ENCODE measurements at places on chromosomes 6 and 20. TPM values are rescaled to one million over a fixed set of nuclear protein-coding genes. Genes with fewer than 3 reads are reported as not detected.

GRCh38 chr6:127517693-127518092, 1.4 kb downstream of the MTCL3 start:
- no peak for DNase-seq

The CCN6 gene
- total RNA-seq, result 1.9 TPM

DNA sequence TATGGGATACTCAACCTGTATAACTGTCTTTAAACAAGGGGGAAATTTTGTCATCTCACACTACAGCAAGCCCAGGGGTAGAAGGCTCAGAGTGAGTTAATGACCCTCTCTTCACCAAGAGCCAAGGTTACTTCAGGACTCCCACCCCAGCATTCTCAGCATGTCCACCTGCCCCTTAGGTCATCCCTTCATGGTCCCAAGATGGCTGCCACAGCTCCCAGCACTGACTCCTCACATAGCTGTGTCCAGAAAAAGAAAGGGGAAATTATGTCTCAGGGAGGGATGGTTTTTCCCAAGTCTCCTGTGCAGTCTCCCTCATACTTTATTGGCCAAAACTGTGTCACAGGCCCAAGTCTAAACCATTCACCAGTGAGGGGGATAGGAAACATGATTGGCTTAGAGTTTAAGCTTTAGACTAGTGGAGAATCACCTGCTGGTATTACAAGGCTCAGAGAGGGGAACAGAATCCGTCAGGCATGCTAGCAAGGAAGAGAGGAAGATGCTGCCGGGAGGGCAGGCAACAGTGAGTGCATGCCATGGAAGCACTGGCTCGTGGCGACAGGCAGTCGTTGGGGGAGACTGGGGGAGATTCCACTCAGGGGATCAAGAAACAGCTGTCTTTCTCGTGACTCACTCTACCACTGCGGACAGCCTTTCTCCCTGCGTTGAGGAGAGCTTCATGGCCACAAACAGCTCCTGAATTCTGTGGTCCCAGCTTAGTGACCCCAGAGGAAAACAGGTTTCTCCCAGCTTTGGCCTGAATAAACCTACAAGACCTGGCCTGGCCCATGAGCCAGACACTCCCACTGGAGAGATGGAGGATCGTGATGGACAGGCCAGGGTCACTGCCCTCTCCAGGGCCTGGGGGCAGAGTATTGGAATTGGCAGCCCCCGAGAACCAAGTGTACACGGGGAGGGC, 37.2 kb downstream of the HM13 start:
- no peak for DNase-seq

- DNase-seq, result no peak
These were observed 48.9 kb downstream of the SNX14 start for GRCh38 chr6:85544776-85545175.

- peak; percentile 54 for DNase-seq
These were observed 622 bp downstream of the GPANK1 start for GRCh38 chr6:31663961-31664789.

- no peak for DNase-seq
These were observed 207.8 kb downstream of the TTLL2 start for GRCh38 chr6:167532410-167533288.

DNA sequence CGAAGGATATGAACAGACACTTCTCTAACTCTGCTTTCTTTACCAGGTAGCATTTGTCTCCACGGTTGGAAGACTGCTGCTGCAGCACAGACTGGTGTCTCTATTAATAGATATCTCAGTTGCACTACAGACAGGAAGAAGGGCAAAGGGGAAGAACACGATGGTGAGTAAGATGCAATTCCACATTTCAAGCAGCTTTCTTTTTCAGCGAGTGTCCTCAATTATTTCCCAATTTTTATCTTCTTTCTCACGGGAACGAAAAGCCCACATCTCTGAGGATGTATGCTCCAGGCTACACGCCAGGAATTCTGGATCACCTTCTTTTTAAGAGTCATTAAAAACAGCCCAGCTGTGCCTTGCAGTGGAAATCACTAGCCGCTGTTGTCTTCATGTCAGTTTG, 311.6 kb upstream of the ECI2 start:
- no peak for DNase-seq

- peak; percentile 60 for DNase-seq
These were observed 95.8 kb downstream of the ERMARD start for GRCh38 chr6:169847141-169847674.

The ABHD16B gene
- not detected for total RNA-seq

GRCh38 chr6:82073484-82073883, 174.1 kb downstream of the IBTK start:
- DNase-seq, result no peak

DNA sequence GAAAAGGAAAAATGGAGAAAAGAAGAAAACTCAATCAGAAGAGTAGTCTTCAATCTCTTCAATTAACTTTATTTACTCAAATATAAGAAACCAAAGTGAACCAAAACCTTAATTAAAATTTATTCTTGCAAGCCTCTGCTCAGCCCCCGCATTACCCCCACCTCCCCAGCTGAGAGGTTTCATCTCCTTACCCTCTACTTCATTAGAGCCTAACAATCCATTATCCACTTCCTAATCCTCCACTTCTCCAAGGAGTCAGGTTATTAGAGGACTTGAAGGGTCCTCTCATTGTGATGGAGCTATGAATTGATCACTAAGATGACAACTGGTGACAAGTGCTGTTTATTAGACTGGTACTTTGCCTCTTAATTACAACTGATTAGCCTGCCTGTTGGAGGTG, 956.5 kb downstream of the TFAP2A start:
- no peak for DNase-seq

The LY6G6C gene
- 189 TPM for total RNA-seq

GRCh38 chr20:20192366-20192765, 140.0 kb downstream of the CFAP61 start:
- DNase-seq, result no peak

DNA sequence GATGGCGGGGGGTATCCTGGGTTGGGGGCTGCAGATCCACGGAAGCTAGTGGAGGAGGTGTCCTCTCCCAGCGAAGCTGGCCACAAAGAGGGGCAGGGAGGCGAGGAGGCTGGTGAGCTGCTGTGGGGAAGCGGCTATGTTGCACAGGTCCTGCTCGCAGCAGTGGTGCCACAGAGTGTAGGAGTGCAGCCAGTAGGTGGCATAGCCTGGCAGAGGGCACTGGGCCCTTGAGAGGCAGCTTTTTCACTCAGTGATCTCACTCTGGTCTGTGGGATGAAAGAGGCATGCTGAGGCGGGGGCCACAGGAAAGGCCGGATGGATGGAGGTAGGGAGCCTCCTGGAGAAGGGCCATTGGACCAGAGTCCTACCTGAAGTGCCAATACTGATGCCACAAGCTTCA, 2.9 kb upstream of the LY6G6D start:
- no peak for DNase-seq

- no peak for DNase-seq
These were observed 50.0 kb upstream of the PLCB1 start for GRCh38 chr20:8082025-8082424.

The SLC22A7 gene
- total RNA-seq, result not detected

DNA sequence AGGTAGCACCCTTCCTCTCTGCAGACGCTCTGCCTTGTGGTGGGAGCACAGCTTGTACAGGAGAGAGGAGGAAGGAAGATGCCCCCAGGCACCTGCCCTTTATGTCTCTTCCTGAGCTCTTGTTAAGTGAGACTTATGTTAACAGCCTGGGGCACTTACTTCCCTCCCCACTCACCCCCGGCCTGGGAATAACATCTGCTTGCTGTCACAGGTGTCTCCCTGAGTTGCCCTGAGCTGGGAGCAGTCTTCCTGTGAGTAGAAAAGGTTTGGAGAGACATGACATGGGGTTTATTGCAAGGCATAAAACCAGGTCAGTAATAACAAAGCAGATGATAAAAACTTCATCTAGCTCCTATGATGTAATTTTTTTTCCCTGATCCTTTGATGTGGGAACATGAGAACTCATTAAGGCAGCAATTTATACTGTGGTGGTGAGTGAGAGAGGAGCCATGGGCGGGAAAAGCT, 1.9 kb downstream of the SSTR4 start:
- peak; percentile 80 for DNase-seq

DNA sequence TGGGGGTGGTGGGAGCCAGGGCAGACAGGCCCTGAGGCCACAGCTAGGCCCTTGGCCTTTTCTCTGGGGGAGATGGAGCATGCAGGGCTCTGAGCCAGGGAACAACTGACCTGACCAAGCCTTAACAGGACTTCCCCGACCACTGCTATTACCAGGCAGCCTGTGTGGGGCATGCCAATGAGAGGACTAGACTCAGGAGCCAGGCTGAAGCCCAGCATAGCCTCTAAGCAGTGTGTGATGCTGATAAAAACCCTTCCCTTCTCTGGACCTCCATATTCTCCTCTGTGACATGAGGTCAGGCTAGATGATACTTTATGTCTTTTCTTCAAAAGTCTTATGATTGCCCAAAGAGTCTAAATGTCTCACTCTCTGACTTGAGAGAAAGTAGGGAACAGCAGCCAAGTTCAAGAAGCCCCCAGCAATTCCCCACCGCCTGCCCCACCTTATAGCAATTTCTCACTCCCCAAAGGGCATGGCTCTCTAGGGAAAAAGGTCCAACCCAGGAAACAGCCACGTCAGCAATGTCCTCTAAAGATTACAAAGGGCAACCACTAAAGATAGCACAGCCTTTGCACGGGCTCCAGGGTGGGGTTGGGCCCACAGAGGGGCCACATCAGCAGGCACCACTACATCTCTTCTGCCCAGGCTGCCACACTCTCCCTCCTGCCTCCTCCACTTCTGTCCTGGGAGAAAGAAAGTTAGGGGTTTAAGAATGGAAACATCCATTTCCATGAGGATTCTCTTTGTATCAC, 71.3 kb downstream of the TRERF1 start:
- no peak for DNase-seq

DNA sequence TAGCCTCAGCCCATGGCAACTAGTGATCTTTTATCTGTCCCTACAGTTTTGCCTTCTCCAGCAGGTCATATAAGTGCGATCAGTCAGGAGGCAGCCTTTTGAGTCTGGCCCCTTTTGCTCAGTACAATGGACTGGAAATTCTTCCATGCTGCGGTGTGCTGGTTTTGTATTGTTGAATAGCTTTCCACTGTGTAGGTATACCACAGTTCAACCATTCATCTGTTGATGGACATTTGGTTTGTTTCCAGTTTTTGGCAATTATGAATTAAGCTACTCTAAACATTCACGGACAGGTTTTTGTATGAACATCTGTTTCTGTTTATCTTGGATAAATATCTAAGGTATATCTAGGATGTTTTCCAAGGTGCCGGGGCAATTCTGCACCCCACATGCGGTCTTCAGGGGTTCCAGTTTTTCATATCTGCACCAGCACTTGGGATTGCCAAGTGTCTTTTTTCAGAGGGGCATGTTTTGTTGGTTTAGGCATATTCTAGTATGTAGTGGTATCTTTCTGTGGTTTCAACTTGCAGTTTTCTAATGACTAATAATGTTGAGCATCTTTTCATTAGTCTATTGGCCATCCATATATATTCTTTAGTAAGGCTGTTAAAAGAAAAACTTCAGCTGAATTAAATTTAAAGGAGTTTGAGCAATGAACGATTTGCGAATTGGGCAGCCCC, 141.0 kb downstream of the TFAP2C start:
- DNase-seq, result no peak

DNA sequence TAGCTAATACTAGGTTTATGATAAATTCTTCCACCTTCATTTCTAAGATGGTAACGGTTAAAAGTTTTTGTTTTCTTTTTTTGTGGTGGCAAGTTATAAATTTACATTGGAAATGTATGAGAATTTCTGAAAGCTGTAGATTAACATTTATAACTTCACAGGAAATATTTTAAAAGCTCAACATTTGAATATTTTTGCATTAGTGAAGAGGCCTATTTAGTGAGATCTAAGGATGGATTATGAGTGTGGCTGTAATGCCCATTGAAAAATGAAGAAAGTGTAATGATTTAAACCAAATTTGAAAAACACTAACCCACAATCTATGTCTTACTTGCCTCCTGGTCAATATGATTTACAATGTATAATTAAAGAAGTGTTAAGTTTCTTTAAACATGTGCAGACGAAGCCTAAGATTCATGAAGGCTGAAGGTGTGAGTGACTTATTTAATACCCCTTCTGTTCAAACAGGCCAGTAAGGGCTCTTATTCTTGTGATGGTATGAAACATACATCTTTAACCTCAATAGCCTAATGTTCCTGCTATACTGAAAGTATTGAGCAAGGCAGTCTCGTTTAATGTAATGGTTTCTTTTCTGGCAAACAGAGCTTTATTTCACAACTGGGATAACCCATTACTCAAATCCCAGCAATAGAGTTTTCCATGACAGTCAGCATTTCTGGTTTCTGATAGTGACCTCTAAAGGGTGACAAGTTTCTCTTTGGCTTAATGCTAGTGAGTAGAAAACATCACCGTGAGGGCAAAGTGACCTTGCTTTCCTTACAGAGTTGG, 13.2 kb downstream of the HDGFL1 start:
- no peak for DNase-seq

The CYP39A1 gene
- 37.2 TPM for total RNA-seq

- DNase-seq, result no peak
These were observed 8.8 kb downstream of the MYH7B start for GRCh38 chr20:34964486-34964885.

The FOXF2 gene
- 1.4 TPM for total RNA-seq

The ZNF322 gene
- 9.2 TPM for total RNA-seq

DNA sequence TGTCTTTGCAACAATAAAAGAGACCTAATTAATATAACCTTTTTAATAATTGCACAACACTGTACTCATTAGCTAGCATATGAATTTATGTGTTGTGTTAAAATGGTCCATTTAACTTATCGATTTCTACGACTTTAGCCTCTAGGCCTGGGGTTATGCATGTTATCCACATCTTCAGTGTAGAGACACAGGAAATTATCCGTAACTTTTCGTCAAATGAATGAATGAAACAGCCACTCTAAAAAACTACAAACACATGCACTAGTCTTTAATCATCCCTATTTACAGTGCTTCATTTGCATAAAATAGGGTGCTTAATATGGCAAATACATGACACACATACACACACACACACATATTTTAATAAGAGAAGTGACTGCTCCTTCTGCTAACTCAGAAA, 22.3 kb upstream of the LMBRD1 start:
- DNase-seq, result no peak

DNA sequence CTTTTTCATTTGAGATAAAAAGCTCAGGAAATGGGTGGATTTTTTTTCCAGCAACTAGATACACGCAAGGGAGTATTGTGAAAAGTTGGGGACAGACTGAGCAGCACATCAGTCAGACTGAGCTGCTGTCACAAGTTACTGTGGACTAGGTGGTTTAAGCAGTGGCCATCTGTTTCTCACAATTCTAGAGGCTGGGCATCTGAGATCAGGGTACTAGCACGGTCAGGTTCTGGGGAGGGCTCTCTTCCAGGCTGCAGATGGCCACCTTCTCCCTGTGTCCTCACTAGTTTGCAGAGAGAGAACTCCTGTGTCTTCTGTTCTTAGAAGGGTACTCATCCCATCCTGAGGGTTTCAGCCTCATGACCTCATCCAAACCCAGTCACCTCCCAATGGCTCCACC, 178.3 kb downstream of the SYNDIG1 start:
- no peak for DNase-seq

DNA sequence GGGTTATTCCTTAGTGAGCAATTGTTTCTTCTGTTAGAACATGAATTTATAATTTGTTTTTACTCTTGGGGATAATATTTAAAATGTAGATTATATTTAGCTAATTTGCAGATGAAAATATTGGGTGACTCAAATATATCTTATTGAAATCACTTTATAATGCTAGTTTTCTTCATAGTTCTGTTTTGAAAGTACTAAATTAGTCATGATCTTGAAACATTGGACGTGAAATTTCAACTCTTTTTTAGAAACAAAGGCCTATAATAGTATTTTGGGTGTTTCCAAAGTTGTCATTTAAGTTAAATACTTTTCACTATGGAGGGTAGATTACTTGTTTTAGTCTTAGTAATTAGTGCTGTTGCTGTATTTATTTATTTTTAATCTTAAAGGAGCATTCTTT, 250.9 kb downstream of the UTRN start:
- no peak for DNase-seq

GRCh38 chr6:43242908-43243663, at the start of gene TTBK1:
Gene TTBK1, plus strand, starts transcription at chr6:43243481. Its CDS starts 3,180 bp downstream, at chr6:43246661.
- DNase-seq, result no peak

The PXMP4 gene
- total RNA-seq, result 22.6 TPM

Data from lower leg skin (tissue), 4 donors.